ENCODE measurements at places on chromosomes 7 and 10. TPM values are rescaled to one million over a fixed set of nuclear protein-coding genes. Genes with fewer than 3 reads are reported as not detected.
A peak's percentile ranks its signal among the peaks of the same experiment; 100 is the strongest.

GRCh38 chr10:128642023-128642422, 515.8 kb upstream of the MKI67 start:
- DNase-seq = no peak

DNA sequence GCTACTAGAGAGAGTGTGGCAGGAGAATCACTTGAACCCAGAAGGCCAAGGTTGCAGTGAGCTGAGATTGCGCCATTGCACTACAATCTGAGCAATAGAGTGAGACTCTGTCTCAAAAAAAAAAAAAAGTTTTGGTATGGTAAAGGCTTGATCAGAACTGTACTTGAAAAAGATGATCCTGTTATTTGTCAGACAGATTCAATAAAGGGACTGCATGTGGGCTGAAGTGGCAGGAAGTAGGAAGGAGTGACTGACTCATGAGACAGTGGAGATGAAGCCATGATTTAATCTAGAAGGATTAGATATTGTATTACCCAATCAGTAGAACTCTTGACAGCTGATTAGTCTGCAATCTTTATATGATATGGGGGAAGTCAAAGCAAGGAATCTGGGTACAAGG, 2.7 kb upstream of the TMEM254 start:
- peak; percentile 8 for DNase-seq

- DNase-seq = no peak
Observed at GRCh38 chr10:69957241-69957885, 95.3 kb upstream of the MACROH2A2 start.

The NODAL gene
- not detected for total RNA-seq

The PON2 gene
- total RNA-seq = 65.0 TPM

DNA sequence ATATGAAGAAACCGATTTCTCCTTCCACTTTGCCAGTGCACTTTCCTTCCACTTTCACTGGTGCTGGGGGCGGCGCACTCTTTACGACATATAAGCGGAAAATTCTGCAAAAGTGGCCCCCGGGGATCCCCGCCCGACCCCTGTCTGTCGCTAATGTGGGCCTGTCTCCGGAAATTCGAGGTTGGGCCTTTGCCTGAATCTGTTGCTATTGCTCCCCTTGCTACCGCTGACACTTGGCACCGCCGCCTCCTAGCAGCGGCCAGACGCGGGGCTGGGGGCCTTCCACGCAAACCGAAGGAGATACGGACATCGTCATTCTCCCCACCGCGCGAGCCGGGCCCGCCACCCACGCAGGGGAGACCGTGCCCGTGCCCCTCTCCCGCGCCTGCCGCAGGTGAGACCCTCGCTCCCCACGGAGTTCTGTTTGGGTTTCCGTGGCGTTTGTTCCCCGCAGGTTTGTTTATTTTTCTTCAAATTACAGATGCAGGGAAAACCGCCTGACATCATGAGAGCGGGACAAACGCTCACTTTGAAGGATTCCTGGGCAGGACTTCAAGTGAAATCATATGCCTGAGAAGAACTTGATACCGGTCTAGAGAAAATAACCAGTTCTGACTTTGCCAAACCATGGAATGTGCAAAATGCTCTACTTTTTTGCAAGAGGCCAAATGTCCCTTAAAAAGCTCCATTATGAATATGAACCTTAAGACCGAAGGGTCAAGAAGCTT, 5.0 kb downstream of the TWIST1 start:
- DNase-seq = peak; percentile 66

DNA sequence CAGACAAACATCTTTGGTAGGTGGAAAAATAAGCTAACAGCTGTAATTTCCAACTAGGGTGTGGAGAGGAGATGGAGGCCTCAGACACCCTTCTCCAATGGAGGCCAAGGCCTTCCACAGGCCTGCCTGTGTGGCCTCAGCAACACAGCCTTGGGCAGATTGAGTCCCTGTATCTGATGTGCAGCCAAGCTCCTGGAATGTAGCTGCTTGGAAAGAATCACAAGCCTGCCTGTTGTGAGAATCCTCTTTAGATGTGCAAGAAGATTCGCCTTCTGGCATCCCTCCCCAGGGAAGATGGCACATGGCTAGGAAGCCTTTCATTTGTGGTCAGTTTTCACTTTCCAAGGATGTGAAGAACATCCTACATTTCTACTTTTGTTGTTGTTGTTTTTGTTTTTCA, 684.0 kb downstream of the GRID1 start:
- DNase-seq = no peak

DNA sequence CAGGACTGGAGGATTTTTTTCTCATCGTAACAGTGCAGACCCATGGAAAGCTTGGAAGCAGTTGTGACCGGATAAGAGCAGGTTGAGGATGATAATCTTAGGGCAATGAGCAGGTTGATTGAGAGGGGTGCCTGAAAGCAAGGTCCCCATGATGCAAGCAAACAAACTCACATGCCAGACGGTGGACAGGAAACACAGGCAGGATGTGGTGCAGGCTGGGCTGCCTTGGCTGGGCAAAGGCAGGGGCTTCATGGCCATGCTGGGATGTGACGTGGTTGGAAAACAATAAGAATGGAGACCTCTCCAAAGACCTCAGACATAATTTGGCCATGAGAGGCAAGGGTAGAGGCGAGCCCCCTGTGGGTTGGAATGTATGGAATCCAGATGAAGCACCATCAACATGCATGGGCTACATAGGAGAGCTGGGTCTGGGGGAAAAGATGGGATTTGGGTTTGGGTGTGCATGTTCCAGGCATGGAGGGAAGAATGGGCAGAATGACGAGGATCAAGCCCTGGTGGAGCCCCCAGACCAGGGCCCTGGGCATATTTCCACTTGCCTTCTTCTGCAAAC, 58.3 kb downstream of the IKZF1 start:
- no peak for DNase-seq

DNA sequence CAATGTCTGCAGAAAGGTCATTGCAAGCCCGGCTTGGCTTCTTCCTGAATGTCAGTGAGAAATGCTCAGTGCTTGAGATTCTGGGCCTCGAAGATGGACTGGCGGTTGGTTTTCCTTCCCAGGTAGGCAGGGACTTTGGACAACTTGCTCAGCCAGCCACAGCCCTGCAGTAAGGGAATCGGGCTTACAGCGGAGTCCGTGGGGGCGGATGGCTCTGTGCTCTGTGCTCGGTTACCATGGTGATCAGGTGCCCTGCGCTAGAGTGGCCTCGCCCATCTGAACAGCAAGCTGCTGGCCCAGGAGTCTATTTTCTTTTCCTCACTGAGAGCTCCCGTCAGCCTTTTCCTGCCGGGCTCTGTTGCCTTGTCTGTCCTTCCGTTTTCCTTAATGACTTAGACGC, 77.8 kb upstream of the SH2B2 start:
- no peak for DNase-seq

- DNase-seq = no peak
Observed at GRCh38 chr7:4240042-4240441, 442.1 kb upstream of the FOXK1 start.
